ENCODE measurements at places on chromosomes 13 and 19.

- DNase-seq = no peak
These were observed 14.9 kb upstream of the AP1M2 start for GRCh38 chr19:10601999-10602329.

- no peak for DNase-seq
These were observed 86.5 kb downstream of the TNFSF11 start for GRCh38 chr13:42660333-42660965.

DNA sequence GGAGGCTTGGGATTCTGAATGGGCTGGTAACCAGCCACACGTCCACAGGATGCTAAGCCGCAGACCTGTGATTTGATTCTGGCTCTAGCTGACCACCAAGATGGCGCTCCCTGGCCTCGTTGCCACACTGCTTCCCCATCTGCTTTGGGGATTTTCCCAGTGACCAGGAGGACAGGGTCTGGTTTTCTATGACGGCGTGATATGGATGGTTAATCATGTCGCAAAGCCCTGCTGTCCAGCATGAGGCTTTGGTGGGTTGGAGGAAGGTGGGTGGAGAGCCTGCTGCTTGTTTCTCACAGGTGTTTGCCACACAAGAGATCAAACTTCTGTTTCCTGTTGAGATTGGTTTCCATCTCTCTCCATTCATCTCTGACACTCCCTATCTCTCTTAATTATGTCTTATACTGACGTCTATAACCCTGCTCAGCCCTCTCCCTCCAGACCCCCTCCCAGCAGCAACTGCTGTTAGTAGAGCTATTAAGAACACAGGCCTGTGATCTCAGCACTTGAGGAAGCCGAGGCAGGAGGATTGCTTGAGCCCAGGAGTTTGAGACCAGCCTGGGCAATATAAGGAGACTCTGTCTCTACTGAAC, 102.7 kb downstream of the SIPA1L3 start:
- DNase-seq = no peak

DNA sequence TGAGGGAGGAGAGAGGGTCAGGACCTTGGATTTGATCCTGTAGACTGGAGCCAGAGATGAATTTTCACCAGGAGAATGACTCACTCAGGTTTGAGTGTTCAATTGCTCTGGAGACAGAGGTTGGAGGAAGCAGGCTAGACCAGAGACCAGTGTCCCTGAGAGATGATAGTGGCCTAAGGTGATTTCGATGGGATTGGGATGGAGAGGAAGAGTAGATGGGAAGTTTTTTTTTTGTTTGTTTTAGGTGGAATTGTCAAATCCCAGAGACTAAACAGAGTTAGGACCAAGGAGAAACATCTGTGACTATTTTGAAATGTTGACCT, 2.3 kb downstream of the CEBPG start:
- no peak for DNase-seq

DNA sequence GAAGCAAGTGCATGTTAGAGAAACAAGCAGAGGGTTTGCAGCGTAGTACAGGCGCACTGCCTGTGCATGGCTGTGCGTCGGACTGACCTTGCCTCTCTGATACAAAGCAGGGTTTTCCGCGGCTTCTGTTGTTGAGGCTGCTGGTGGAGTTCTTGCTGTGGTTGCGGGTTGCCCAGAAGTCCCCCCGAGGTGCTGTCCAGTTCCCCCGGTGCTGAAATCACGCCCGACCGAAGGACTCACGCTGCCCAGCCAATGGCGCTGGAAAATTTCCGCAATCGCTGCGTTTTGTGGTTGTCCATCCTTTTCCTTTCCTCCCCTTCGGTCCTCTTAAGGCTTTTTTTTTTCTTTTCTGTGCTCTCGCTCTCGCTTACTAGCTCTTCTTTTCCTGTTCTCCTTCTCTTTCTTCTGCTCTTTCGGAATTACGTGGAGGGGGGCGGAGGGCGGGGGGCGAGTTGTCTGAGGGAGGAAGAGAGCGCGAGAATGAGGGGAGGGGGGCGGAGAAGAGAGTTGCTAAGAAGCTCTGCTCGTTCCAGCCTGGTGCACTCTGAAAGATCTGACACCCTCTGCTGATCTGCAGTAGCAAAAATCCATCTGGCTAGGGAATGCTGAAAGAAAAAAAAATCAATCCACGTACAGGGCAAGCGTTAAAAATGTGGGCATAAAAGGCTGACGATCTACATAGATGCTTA, at the start of gene SLITRK1:
Gene SLITRK1, minus strand, starts transcription at position 558 of the 689 bp plus-strand sequence. CDS start 967 bp downstream, outside the sequence.
- no peak for DNase-seq

- DNase-seq = no peak
These were observed 2.1 kb upstream of the UBL3 start for GRCh38 chr13:29852472-29853054.

- peak; percentile 25 for DNase-seq
These were observed 29.9 kb downstream of the LAIR2 start for GRCh38 chr19:54532528-54532927.

- DNase-seq = no peak
These were observed 6.4 kb upstream of the ERICH6B start for GRCh38 chr13:45621950-45622349.

- DNase-seq = no peak
These were observed 40.8 kb upstream of the GPR183 start for GRCh38 chr13:99347911-99348451.

DNA sequence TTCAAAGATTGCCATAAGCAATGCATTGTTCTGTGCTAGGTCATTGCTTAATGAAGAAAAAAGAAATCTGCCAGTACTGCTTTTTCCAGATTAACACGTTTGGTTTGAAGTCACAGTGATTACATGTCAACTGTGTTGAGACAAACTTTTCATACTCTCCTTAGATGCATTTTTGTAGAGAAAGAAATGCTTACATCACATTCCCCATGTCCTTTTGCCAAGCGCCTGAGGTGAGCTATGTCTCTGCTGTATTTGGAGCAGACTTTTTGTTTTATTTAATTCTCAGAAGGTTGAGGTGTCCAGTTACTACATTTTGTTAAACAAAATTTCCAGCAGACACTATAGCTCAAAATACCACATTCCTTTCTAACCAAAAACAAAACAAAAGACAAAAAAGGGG, 16.2 kb downstream of the LACC1 start:
- no peak for DNase-seq

GRCh38 chr13:110301606-110302553, 5.1 kb downstream of the COL4A1 start:
- DNase-seq = no peak

DNA sequence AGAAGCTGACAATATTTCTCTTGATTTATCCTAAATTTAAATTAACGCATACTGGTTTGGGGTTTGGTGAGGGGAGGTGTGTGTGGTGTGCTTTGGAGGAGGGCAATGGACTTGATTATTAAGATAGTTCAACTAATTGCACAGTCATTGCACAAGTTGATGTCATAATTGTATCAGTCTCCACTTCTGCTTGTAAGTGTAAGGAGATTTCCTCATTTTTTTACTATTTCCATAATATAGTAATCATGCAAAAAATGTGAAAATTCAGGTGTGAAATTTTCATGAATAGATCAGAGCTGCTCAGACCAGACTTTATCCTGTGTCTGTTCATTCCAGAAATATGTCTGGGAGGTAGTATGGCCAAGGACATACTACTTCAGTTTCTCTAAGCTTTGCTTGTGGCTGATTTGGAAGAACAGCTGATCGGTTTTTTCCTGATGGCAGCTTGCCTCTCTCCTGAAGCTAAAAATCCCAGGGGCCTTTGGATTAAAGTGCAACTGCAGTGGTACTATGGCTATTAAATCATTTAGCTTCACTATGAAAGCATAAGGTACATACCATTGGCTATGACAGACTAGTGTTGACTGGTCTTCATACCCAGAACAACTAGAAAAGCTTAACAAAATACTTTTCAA, 201.8 kb upstream of the MIR17HG start:
- DNase-seq = no peak

DNA sequence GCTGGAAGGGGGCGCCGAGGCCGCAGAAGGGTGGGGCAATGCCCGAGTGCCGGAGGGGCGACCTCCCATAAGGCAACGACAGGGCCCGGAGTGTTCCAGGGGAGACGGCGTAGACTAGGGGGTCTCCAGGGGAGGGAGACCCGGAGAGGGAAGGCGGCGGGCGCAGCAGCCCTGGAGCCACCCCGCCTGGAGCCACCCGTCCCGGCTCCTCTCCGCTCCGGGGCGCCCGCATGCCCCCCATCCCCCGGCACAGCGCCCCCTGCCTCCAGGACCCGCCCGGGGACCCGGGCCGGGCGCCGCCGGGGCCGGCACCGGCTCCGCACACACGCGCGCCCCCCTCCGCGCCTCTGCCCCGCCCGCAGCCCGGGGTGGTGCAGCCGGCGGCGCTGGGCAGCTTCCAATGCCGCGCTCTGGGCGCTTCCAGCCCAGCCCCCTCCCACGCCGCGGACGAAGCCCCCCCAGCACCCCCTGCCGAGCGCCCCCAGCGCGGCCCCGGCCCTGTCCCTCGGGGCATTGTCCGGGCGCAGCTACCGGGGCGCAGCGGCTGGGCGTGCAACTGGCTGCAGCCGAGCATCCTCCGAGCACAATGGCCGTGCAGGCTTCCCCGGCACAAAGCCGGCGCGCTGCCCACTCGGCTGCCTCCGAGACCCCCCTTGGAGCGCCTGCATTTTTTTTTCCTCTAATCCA, 519 bp downstream of the PTPRS start:
- no peak for DNase-seq

DNA sequence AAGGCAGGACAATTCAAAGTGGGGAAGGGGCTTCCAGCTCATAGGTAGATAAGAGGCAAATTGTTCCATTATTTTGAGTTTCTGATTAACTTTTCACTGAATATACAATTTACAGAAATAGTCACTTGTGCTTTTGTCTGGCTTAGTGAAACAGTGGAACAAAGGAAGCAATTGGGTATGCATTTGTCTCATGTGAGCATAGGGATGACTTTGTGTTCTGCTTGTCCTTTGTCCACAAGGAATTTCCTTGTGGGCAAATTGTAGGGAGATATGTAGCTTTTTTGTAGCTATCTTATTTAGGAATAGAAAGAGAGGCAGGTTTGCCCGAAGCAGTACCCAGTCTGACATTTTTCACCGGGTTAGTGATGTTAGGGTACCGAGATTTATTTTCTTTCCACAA, 1224.8 kb downstream of the SLITRK1 start:
- no peak for DNase-seq

DNA sequence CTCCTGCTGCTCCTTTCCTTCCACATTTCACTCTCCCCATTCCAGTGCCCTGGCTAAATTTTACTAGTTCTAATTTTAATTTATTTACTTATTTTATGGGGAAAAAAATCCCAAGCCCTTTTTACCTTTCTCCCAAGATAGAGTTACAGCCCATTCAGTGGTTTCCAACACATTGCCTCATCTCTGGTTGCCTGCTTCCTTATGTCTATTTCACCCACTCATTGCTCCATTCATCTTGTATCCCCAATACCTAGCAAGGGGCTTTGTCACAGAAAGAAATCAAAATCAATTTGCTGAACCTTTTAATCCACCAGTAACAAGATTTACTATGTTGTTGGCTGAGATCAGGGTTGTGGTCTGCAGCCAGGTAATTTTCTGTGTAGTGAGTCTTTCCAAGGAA, 55.9 kb downstream of the LHFPL6 start:
- DNase-seq = no peak

GRCh38 chr13:111936267-111936925, 130.6 kb upstream of the SOX1 start:
- no peak for DNase-seq

GRCh38 chr19:44731081-44731480, 17.4 kb upstream of the BCL3 start:
- DNase-seq = no peak

GRCh38 chr19:11519138-11519537, 9.8 kb downstream of the ECSIT start:
- no peak for DNase-seq

DNA sequence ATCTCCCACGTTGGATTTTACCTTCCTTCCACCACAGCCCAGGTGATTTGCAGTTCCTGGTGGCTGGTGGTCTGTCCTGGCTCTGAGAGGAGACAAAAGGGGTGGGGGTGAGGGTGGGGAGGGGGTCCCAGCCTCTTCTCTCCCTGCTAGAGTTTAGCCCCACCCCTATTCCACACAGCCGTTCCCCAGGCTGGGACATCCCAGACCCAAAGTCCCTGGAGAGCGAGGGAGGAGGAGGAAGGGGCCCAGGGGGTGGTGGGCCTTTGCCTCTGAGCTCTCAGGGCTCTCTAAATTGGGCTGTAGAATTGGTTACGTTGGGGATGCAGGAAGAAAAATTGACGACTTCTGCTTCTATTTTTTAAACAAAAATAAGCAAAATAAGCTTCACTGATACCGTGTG, 81.9 kb downstream of the SLC6A16 start:
- no peak for DNase-seq

DNA sequence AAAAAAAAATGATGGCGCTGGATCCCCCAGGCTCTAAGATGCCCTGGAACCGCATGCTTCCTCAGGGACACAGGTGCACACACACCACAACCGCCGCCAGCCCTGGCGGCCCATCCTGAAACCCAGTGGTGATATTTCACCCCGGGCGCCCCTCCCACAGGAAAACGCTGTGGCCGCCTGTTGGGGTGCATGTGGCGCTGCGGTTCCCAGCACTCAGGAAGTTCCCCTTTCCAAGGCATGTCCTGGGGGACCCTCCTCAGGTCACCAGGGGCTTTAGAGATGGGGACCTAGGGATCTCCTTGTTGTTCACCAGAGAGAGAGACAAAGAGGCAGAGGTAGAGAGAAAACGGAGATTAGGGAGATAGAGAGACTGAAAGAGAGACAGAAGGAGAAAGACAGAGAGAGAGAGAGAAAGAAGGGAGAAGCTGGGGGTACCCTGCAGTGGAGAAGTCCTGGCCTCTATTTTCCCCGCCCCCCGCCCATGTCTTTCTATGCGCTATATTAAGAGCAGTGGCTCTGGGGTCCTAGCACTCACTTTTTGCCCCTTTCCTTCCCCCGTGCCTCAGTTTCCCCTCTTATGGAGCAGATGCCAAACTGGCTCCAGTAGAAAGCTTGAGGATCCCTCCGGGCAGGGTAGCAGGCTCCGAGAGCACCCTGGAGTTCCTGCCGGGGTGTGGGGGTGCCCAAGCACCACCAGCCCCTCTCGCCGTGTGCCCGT, 2.3 kb downstream of the ADGRE2 start:
- no peak for DNase-seq

DNA sequence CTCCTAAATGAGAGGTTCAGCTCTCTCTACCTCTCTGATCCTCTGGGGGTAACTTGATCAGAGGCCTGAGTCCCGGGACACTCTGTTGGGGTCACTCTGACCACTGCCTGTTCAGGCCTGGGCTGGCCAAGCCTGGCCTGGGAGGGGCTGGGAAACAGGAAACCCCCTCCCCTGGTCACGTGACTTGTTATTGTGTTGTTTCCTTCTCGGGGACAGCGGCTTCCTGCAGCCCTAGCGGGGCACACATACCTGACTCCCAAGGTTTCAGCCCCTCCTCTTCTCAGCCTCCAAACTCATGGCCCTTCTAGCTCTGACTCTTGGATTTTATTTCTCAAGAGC, at the start of gene USHBP1:
Gene USHBP1, minus strand, starts transcription at position 105 of the 339 bp plus-strand sequence. CDS start 446 bp downstream, outside the sequence.
- DNase-seq = no peak

- DNase-seq = peak; percentile 85
These were observed at the start of gene SCGB2B2 for GRCh38 chr19:34676697-34677385. SCGB2B2 (minus strand) TSS chr19:34677159; CDS start chr19:34594563, 82,596 bp downstream.

- DNase-seq = peak; percentile 49
These were observed 7.5 kb upstream of the TSHZ3 start for GRCh38 chr19:31356587-31357314.

- DNase-seq = peak; percentile 3
These were observed 2.0 kb upstream of the SPACA6 start for GRCh38 chr19:51691074-51691583.

- no peak for DNase-seq
These were observed 32.2 kb upstream of the IPO5 start for GRCh38 chr13:97921176-97921816.

- DNase-seq = no peak
These were observed 149.6 kb downstream of the SIPA1L3 start for GRCh38 chr19:38056646-38057045.

All from CD4-positive, alpha-beta T cell treated with Interleukin-15 for 4 hours (primary cell).